ENCODE measurements at places on chromosomes 7 and 10. TPM values are rescaled to one million over a fixed set of nuclear protein-coding genes. Genes with fewer than 3 reads are reported as not detected.

The SLC13A1 gene
- polyA plus RNA-seq: not detected

The AKR1C3 gene
- polyA plus RNA-seq: 0.70 TPM

DNA sequence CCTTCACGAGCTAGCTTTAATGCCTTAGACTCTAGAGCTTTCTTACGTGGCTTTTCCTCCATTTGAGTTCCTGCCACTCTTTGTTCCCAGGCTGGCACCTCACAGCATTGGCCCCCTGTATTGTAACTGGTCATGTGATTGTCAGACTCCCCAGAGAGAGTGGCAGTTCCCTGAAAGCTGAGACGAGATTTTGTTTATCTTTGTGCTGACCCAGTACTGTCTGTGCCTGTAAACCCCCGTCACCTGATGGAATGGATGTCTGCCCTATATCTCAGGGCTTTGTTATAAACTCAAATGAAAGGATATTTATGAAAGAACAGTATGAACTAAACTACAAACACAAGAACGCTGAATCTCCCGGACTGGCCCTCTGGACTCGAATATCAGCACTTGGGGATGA is 13.0 kb downstream of the NOBOX start:
- peaks cover 17% of the 10 kb centered on the region for H3K27me3 ChIP-seq
- no peaks in the 10 kb centered on the region for H3K36me3 ChIP-seq
- H3K27ac ChIP-seq: no peak overlapping the region
- no peaks in the 10 kb centered on the region for H3K4me1 ChIP-seq
- H3K4me3 ChIP-seq: no peak overlapping the region

- H3K4me3 ChIP-seq: peak overlapping the region; percentile 26
- no peak for DNase-seq
- peaks cover 7% of the 10 kb centered on the region for H3K36me3 ChIP-seq
- H3K4me1 ChIP-seq: peaks cover 20% of the 10 kb centered on the region
These were observed 2.2 kb downstream of the STN1 start for GRCh38 chr10:103915796-103916195.

The PRRT4 gene
- polyA plus RNA-seq: 3.4 TPM

DNA sequence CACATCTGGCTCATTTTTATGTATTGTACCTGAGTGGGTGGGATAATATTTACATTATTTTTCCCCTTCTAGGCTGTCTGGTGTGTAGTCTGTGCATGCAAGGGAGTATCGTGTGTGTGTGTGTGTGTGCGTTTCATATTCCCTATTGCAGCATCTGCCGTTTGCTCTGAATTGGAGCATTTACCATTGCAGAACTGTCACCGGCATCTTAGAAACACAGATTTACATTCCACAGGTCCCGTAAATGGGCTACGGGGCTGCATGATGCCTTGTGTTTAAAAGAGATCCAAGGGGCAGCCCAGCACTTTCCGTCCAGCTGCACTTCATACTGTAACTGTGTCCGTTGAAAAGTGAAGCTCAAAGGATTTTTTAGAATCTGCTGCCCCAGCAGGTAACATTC is 167.1 kb upstream of the KIAA1217 start:
- H3K27me3 ChIP-seq: no peaks in the 10 kb centered on the region
- H3K36me3 ChIP-seq: no peaks in the 10 kb centered on the region
- H3K4me1 ChIP-seq: no peaks in the 10 kb centered on the region
- H3K4me3 ChIP-seq: no peak overlapping the region
- DNase-seq: no peak
- no peak overlapping the region for H3K27ac ChIP-seq

- DNase-seq: no peak
- H3K27me3 ChIP-seq: no peaks in the 10 kb centered on the region
- H3K27ac ChIP-seq: no peak overlapping the region
- no peaks in the 10 kb centered on the region for H3K36me3 ChIP-seq
- no peak overlapping the region for H3K4me3 ChIP-seq
- H3K4me1 ChIP-seq: no peaks in the 10 kb centered on the region
These were observed 36.2 kb upstream of the PITRM1 start for GRCh38 chr10:3208481-3209406.

The SFRP4 gene
- not detected for polyA plus RNA-seq

DNA sequence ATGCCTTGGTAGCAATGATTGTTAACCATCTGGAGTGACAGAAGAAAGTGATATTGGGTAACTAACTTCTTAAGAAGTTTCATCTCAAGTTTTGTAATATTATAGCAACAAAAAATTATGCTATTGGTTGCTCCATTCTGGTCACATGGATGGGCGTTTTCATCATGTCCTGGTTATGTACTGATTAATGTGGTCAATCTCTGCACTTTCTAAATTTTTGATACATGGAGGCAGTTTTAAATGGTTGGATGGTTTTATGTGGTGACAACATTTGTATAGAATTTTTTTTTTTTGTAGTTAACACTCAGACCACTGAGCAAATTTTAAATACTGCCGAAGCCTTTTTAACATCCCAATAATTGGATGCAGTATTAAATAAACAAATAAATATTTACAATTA is 55.2 kb upstream of the CCAR1 start:
- peak overlapping the region; percentile 25 for H3K27ac ChIP-seq
- no peaks in the 10 kb centered on the region for H3K27me3 ChIP-seq
- peaks cover 6% of the 10 kb centered on the region for H3K36me3 ChIP-seq
- no peaks in the 10 kb centered on the region for H3K4me1 ChIP-seq
- DNase-seq: no peak

DNA sequence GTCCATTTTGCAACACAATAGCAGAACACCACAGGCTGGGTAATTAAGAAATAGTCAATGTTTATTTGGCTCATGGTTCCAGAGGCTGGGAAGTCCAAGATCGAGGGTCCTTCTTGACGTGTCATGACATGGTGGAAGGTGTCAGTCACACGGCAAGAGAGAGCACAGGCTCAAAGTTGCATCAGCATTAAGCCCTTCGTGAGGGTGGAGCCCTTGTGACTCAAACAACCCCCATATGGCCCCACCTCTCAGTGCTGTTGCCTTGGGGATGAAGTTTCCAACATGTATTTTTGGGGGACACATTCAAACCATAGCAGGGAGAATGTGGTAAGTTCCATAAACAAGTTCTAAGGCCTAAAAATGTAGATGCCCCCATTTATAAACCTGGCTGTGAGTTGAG is 24.6 kb upstream of the GTPBP4 start:
- H3K4me1 ChIP-seq: no peaks in the 10 kb centered on the region
- DNase-seq: no peak
- no peak overlapping the region for H3K27ac ChIP-seq
- H3K27me3 ChIP-seq: no peaks in the 10 kb centered on the region
- no peaks in the 10 kb centered on the region for H3K36me3 ChIP-seq
- H3K4me3 ChIP-seq: no peak overlapping the region

Data from SK-N-SH (cell line).